ENCODE measurements at places on chromosomes 4 and X.

DNA sequence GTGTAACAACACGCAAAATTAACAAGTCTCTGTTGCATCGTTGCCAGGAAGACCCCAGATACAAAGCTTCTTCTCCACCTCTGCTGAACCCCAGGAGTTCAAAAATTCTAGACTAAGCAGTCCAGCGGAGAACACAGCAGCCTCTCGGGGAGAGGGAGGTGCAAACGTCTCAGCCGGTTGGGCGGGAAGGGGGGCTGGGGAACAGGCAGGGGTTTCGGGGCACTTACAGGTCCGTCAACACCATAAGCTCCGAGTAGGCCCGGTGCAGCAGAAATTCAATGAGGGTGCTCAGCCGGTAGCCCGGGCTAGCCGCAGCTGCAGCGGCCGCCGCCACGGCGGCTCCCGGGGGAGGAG, 394 bp downstream of the MED14 start:
- DNase-seq, result no peak

GRCh38 chr4:54229631-54230483, 764 bp downstream of the PDGFRA start:
- no peak for DNase-seq

DNA sequence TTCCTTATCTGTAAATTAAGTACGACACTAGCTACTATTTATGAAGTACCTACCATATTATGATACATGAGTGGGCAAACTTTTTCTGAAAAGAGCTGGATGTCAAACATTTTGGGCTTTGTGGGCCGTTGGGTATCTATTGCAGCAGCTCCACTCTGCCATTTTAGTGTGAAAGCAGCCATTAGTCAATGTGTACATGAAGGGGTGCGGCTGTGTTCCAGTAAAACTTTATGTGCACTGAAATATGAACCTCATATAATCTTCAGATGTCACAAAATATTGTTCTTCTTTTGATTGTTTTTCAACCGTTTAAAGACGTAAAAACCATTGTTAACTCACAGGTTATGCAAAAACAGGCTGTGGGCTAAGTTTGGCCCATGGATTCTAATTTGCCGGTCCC, 14.1 kb downstream of the PRPS2 start:
- DNase-seq, result no peak

DNA sequence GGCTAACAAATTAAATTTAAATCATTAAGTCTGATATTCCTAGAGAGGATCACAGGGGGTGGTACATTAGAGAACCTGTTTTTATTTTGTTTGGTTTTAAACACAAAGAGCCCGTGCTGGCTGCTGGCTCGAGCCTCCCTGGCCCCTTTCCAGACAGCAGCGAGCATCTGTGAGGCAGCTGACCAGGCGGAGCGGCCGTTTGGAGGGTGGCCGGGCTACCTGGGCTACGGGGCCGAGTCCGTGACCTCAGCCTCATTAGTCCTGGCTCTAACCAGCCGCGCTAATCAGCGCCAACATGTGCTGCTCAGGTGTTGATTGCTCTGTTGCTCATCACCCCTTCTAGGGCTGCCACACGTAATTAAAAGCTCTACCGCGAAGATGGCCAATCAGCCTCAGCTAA, 35.3 kb downstream of the DCTD start:
- no peak for DNase-seq

GRCh38 chrX:149073479-149073878, 431.6 kb downstream of the IDS start:
- no peak for DNase-seq

DNA sequence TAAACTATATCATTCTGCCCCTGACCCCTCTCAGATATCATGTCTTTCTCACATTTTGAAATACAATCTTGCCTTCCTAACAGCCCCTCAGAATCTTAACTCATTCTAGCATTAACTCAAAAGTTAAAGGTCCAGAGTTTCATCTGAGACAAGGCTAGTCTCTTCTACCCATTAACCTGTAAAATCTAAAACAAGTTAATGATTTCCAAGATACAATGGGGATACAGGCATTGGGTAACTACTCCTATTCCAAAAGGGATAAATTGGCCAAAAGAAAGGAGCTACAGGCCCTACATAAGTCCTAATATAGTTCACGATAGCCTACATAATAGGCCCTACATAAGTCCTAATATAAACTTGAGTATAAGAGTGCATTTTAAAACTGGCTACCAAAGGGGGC, 18.9 kb downstream of the ADH6 start:
- no peak for DNase-seq

GRCh38 chr4:106700321-106700720, 331.7 kb upstream of the GIMD1 start:
- DNase-seq, result no peak

GRCh38 chr4:53963336-53963735, 101.1 kb downstream of the CHIC2 start:
- no peak for DNase-seq

DNA sequence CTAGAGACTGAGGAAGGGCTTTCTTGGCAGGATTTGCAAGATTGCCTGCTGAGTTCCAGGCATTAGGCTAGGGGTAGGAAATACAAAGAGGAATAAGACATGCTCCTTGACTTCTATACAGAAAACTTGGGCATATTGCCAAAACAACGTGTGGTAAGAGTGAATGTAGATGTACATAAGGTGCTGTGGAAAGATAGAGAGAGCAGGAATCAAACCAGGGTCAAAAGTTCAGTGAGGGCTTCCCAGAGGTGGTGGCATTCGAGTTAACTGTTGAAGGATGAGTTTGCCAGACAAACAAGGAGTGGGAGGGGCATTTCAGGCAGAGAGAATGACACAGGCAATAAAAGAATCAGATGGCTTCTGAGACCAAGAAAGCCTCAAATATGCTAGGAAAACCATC, 187.9 kb downstream of the KDR start:
- no peak for DNase-seq

- DNase-seq, result no peak
These were observed 160.1 kb upstream of the GYPA start for GRCh38 chr4:144300616-144301015.

- no peak for DNase-seq
These were observed 39.8 kb downstream of the GLRB start for GRCh38 chr4:157115613-157116335.

DNA sequence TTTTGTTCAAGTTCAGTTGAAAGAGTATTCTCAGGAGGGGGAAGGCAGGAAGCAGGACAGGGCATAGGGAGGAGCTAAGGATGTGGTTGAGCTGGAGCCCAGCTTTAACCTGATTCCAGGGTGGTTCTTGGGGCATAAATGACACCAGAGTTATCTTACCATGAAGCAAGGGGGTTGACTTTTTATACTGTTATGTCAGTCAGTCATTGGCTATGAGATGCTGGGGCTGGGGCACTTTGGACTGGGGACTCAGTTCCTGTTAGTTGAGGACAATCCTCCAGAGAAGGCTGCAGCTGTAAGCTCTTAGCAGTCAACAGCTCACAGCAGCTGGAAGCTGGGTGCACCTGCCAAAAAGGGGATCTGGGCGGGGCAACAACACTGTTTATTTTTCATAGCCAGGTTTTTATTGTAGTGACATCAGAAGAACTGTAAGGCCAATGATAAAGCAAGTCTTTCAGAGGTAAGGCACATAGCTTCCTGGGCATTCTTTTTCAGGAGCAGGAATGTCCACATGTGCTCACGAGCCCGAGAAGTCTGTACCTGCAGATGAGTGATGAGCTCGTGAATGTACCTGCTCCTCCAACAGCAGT, 78.5 kb downstream of the MID1IP1 start:
- DNase-seq, result no peak

DNA sequence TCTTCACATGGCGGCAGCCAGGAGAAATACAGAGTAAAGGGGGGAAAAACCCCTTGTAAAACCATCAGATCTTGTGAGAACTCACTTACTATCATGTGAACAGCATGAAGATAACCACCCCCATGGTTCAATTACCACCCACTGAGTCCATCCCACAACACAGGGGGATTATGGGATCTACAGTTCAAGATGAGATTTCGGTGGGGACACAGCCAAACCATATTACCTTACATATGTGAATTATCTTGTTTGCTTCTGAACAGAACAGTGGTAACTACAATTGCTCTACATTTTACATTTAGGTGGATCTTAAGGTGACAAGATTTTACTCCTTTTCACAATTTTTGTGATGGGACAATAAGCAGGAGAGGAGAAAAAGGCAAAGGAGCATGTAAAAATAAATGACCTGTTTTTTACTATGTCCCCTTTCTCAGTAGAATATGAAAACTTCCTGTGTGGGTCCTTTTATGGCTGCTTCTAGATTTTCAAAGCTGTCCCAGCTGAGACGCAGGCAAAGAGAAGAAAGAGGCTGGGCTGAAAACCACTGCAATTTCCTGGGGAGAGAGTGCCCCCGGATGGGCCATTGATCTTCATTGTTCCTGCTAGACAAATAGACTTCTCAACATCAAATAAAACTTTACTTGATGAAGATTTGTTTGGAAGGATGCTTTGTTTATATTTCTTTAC, 45.9 kb upstream of the PGM2 start:
- no peak for DNase-seq

- no peak for DNase-seq
These were observed 16.5 kb upstream of the BMPR1B start for GRCh38 chr4:94741304-94741703.

DNA sequence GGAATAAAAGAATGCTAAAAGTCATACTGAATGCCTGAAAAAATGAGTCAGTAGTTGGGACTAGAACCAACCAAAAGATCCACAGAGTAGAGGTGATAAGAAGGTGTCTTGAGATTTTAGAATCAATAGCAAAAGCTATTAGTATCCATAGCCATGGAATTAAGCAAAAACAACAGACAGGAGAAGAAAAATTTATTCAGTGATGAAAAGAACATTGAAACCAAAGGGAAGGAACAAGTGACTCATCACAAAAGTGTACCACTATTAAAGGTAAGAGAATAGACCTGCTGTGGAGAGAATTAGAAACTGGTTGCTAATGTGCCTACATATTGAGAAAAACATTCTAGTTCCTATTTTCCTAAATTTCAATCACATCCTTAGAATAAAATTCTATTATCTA, 182.0 kb upstream of the NEIL3 start:
- DNase-seq, result no peak

- DNase-seq, result no peak
These were observed 732 bp downstream of the NLGN4X start for GRCh38 chrX:6227935-6228334.

- DNase-seq, result no peak
These were observed 24.7 kb downstream of the RBPJ start for GRCh38 chr4:26345565-26345938.

DNA sequence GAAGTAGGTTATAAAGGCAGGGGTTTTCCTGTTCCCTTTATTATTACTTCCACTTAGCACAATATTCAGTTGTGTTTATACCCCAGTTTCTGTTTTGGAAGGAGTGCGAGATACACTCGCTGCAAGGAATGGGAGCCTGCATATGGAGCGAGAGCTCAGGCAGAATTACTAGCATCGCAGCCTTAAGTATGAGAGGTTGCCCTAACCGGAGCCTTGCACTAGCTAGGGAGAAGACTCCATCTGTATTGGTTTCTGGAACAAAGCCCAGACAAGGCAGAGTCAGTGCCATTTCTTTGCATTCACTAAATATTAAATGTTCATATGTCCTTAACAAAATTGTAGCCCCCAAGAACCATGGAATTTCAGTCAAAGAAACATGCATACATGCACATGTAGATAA, 6.2 kb upstream of the DCTD start:
- no peak for DNase-seq

All from cerebellar nuclear complex (tissue), 1 donor.